ENCODE measurements at places on chromosomes 2 and 18.

GRCh38 chr2:112733456-112733855 is 12.6 kb downstream of the NT5DC4 start:
- DNase-seq: no peak

DNA sequence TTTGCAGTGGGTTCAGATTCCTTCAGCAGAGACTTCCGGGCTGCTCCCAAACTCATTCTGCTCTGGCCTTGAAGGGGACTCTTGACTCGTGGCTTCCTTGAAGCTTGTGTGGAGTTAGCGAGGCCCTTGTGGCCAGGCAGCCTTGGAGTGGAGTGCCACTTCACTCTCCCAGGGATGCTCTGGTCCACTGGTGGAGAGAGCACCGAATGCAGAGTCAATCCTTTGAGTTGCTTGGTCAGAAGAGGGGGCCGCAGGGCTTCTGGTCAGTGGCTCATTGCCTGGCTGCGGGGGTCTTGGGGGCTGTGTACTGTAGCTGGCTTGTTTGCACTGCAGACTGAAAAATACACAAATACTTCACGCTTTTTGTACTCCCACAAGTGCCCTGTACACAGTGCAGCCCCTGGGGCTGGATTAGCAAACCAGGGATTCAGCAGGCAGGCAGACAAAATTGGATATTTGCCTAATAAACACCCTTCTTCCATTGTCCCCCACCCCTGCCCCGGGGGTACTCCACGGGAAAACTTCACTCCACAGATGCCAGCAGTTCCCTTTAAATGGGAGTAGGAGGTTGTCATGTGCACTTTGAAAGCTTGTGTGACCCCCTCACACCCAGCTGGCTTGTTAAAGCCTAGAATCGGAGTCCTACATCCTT is 3.2 kb downstream of the GLI2 start:
- no peak for DNase-seq

DNA sequence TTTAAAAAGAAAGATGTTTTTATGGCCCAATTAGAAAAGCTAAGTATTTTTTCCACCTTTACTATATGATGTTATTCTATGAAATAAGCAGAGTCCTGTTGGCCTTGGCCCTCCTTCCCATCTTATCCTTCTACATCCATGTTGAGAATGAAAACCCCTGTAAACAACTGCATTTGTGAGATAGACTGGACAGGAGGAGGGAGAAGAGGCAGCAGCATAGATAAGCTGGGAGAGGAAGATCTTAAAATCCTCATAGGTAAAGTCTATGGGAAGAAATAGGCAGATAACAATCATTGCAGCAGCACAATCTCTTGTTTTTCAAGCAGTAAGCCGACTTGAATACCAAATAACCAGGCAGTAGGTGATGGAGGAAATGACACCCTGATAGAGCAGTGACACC is 207.6 kb upstream of the PARD3B start:
- DNase-seq: no peak

- DNase-seq: no peak
These were observed 26.9 kb downstream of the GCG start for GRCh38 chr2:162125138-162125537.

DNA sequence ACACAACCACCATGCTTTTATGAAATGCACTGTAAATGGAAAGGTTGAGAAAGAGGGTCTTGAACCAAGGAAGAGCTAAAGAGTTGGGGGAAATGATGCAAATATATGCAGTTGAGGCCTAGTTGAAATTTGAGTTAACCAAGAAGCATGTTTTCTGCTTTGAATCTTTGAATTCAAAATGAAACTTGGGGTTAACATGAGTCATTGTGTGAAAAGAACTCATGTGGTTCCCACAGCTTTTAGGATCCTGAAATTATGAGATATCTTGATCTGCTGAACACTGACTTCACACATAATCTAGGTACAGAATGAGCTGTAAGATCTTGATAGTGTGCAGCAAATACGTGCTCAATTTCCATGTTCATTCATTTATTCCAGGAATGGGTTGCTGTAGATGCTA is 422.9 kb upstream of the TRIB2 start:
- no peak for DNase-seq

DNA sequence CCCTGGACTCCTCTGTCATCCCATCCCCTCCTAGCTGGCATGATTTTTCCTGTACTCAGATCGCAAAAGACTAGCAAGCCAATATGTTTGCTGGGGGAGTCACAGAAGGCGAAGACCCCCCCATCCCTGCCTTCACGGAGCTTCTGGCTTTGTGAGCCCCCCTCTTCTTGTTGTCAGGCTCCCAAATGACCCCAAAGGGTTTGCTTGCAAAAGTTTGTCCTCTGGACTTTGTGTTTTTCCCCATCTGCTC is 169.9 kb downstream of the SMAD7 start:
- DNase-seq: no peak

- no peak for DNase-seq
These were observed 1245.5 kb upstream of the FAM98A start for GRCh38 chr2:34844629-34845028.

DNA sequence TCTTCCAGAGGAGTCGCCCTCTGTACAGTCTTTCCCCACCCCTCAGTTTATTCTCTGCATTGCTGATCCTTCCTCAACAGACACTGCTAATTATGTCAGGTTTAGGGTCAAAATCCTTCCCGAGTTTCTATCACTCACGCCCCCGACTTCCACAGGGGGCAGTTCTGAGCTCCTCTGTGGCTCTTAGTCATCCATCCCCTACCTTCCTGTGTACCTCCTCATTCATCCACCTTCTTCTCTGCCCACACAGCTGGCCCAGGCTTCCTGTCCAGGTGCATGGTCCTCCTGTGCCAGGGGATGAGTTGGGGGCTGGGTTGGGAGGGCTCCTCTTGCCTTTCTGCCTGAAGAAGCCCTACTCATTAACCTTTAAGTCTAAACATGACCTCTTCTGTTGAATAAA is 202.9 kb downstream of the ARL4C start:
- no peak for DNase-seq

GRCh38 chr2:181787310-181788048 is 104.1 kb upstream of the ITPRID2 start:
- no peak for DNase-seq

DNA sequence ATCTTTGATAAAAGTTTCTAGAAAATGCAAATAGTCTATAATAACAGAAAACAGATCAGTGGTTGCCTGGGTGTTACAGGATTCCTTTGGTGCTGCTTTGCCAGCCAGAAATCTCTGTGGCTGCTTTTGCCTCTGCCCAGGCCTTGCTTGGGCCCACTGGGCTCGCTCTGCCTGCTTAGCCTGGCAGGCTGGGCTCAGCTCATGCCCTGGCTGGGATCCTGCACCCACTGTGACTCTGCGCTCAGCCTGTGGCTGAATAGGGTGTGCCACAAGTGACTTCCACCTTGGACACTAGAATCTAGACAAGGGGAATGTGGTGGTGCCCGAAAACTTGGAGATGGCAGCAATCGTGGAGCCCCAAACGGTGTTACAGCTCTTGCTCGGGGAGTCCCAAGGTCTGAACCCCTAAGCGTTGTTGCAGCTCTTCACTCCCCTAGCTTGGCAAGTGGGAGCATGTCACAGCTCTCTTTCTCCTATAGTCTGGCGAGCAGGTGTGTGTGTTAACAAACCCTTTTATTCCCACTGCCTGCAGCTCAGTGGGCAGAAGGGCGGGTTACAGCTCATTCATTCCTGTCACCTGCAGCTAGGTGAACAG is 50.9 kb downstream of the FBXO48 start:
- DNase-seq: no peak

GRCh38 chr2:75166491-75166890 is 32.8 kb downstream of the TACR1 start:
- DNase-seq: no peak

GRCh38 chr18:52869942-52870907 is 530.2 kb downstream of the DCC start:
- no peak for DNase-seq

DNA sequence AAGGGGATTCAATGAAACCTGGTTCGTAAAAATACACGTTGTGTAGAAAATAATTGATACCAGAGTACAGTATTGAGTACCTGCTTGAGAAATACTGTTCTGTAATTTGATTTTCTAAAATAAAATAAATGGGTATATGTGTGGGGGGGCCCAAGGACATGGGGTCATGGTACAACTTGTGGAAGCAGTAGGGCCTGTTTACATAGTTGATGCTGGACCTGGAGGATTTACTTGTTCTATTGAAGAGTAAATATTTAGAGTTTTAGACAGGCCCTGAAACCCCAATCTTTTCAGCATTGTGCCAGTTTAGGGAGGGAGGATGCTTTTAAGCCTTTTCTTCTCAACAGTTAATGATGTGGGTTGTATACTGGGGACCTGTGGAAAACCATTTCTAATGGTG is 11.7 kb downstream of the CERS6 start:
- DNase-seq: no peak

Data from stimulated activated CD8-positive, alpha-beta memory T cell treated with anti-CD3 and anti-CD28 coated beads, Interleukin-15, amount 100 ng/mL, for 1 hour (primary cell).